ENCODE measurements at places on chromosomes 5 and 9.

DNA sequence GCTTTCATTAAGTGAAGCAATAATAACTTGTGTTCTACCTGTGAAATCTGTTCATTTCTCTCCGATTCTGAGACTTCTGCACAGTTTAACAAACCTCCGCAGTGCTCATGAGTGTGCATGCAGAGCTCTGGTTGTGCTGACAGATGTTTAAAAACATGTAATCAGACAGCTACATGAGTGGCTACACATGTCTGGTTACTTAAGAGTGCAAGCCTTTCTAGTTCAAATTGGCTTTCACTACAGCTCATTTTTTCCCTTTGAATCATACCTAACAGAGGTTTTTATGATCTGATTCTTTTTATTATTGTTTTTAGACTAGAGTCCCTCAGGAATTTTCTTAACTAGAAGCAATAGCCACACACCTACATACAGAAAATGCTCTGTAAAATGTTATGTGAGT, 310.2 kb downstream of the ARRDC3 start:
- DNase-seq: no peak

- no peak for DNase-seq
These were observed 109.7 kb downstream of the MLLT3 start for GRCh38 chr9:20512636-20513035.

GRCh38 chr5:31911291-31912265, 262.5 kb downstream of the GOLPH3 start:
- DNase-seq: no peak

DNA sequence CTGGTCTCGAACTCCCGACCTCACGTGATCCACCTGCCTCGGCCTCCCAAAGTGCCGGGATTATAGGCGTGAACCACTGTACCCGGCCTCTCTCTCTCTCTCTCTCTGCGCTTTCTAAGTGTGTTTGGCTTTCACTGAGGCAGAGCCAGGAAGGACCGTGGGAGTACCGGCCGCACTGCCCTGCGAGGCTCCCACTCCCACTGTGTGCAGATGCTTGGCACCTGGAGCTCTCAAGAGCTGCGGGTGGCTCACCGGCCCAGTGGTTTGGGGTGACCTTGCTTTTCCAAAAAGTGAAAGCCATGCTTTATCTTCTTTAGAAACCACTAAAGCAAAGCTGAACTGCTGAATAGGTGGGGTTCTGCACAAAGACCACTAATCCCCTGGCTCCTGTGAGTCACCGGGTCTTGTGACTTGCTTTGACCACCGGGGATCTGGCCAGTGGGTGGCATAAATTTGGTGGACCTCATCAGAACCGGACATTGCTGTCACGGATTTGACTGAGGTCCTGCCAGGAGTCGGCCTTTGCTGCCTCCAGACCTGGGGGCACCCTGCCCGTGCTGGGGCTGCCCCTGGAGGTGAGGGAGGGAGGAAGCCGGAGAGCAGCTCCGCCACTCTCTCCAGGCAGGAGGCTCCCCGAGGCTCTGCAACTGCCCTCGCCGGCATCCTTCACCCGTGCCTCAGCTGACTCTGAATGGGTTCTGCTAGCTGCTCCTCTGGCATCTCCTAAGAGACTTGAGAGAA, 228.9 kb downstream of the FANCC start:
- DNase-seq: no peak

DNA sequence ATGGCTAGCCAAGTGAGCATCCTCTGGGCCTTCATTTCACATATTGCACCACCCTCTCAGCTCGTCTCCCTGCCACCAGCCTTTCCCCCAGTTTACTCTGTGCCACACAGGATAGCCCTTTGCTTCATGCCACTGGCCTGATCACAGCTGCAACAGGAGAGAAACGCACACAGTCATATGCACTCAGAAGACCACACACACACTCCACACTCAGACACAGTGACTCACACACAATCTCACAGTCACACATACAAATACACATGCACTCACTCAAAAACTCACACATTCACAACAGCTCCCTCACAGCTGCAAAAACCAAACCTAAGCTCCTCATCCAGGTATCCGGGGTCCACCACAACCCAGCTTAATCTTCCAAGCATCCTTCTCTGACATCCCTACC, 38.7 kb downstream of the TTC39B start:
- DNase-seq: no peak
